ENCODE measurements at places on chromosomes 4 and X. TPM values are rescaled to one million over a fixed set of nuclear protein-coding genes. Genes with fewer than 3 reads are reported as not detected.

DNA sequence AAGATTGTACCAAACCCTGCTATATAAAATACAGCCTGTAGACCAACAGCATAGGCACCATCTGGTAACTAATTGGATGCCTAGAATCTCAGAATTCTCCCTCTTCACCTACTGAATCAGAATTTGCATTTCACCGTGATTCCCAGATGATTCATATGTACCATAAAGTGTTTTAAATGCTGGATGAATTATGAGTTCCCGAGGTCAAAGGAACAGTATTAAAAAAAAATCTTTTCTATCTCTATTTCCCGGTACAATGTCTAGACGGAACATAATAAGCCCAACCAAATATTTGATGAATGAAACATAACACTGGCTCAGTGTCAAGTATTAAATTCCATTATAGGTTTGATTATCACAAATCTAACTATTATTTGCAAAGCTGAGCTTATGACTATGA is 280.0 kb downstream of the ANKRD50 start:
- no peaks in the 10 kb centered on the region for H3K36me3 ChIP-seq
- no peaks in the 10 kb centered on the region for H3K4me1 ChIP-seq
- no peak for DNase-seq
- H3K27me3 ChIP-seq, result no peaks in the 10 kb centered on the region

DNA sequence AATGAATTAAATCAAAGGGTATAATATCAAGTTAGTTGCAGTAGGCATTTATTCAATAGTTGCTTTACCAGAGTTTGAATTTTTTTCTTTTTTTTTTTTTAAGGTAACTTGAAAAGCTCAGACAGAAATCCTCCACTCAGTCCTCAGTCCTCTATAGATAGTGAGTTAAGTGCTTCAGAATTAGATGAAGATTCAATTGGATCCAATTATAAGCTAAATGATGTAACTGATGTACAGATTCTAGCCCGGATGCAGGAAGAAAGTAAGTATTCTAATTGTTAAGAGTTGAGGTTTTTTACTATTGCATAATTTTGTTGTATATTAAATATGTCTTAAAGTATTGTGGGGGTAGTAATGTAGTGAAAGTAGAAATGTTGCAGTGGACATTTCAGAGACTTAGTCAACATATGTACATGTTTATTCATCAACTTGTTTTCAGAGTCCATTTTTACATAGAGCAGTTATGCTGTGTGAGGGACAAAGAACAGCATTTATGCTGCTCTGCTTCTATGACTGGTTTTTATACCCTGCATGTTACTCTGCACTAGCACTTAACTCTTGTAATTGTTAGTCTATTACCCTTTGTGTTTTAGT is 38.4 kb downstream of the SLAIN2 start:
- H3K36me3 ChIP-seq, result peaks cover 7% of the 10 kb centered on the region
- no peaks in the 10 kb centered on the region for H3K27me3 ChIP-seq
- no peak overlapping the region for H3K27ac ChIP-seq
- H3K4me3 ChIP-seq, result no peak overlapping the region

The BRCC3 gene
- total RNA-seq, result 25.7 TPM

GRCh38 chr4:121219227-121219626 is 55.1 kb upstream of the TNIP3 start:
- H3K4me3 ChIP-seq, result no peak overlapping the region
- no peaks in the 10 kb centered on the region for H3K36me3 ChIP-seq
- no peak overlapping the region for H3K27ac ChIP-seq
- H3K27me3 ChIP-seq, result no peaks in the 10 kb centered on the region

DNA sequence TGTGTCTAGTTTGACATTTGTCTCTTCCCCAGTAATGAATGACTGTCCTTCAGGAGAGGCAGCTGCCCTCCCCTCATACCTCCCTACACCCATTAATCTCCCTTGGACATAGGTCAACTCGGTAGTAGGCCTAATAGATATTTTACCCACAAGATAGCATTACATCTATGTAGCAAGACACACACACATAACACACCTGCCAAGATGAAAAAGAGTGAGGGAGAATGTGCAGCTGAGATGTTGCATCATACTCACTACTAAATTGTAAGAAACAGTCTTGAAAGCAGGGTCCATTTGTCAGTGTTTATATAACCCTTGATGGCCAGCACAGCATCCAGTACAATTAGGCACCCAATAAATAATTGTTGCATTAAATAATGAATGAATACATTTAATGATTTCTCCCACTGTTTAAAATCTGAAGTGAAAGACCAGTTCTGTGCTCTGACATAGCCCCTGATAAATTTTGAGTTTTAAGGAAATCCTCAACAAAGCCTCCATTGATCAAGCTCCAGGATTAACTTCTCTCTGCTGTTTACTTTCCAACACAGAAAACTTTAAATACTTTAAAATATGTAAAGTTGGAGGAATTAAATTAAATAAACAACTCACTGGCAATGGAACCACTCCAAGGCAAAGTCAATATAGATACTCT is 440.8 kb upstream of the RASGEF1B start:
- no peaks in the 10 kb centered on the region for H3K4me1 ChIP-seq
- DNase-seq, result no peak
- H3K4me3 ChIP-seq, result no peak overlapping the region

GRCh38 chr4:24570172-24570571 is 14.2 kb downstream of the DHX15 start:
- DNase-seq, result no peak
- H3K27ac ChIP-seq, result no peak overlapping the region
- no peak overlapping the region for H3K4me3 ChIP-seq
- peaks cover 3% of the 10 kb centered on the region for H3K4me1 ChIP-seq

The RAI2 gene
- not detected for total RNA-seq

The SOX3 gene
- not detected for total RNA-seq

DNA sequence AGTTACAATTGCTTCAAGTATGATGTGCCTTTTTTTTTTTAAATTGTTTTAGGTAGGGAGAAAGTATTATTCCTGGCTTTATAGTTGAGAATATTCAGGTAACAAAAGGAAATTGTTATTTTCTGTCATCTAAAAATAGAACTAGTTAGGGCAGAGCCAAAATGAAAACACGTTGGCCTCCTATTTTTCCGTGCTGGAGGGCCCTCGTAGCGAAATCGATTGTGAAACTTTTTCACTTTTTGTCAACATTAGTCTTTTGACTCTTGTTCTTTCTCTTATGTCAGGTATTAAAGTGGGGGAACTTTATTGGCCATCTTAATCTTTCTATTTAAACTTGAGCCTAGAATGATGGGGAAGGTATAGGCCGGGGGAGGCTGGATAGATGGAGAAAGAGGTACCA is 104.9 kb downstream of the ARHGAP10 start:
- H3K27me3 ChIP-seq, result no peaks in the 10 kb centered on the region
- no peaks in the 10 kb centered on the region for H3K36me3 ChIP-seq
- peak overlapping the region; percentile 46 for H3K4me3 ChIP-seq
- DNase-seq, result no peak

- peak overlapping the region; percentile 89 for H3K4me3 ChIP-seq
- H3K4me1 ChIP-seq, result 0 out of 2 replicates have a peak, but pooled peaks cover 6% of the 10 kb centered on the region
- H3K27ac ChIP-seq, result peak overlapping the region; percentile 77
- DNase-seq, result no peak
- no peaks in the 10 kb centered on the region for H3K27me3 ChIP-seq
Measured at GRCh38 chr4:143185253-143186107, 763 bp downstream of the USP38 start.

The MAGED4B gene
- total RNA-seq, result not detected

- no peaks in the 10 kb centered on the region for H3K4me1 ChIP-seq
- H3K27ac ChIP-seq, result no peak overlapping the region
- no peaks in the 10 kb centered on the region for H3K36me3 ChIP-seq
Measured at GRCh38 chr4:147318586-147318985, 162.3 kb upstream of the EDNRA start.

- H3K27ac ChIP-seq, result no peak overlapping the region
- H3K36me3 ChIP-seq, result peaks cover 5% of the 10 kb centered on the region
- DNase-seq, result no peak
Measured at GRCh38 chr4:10119278-10119677, 2.7 kb upstream of the WDR1 start.

DNA sequence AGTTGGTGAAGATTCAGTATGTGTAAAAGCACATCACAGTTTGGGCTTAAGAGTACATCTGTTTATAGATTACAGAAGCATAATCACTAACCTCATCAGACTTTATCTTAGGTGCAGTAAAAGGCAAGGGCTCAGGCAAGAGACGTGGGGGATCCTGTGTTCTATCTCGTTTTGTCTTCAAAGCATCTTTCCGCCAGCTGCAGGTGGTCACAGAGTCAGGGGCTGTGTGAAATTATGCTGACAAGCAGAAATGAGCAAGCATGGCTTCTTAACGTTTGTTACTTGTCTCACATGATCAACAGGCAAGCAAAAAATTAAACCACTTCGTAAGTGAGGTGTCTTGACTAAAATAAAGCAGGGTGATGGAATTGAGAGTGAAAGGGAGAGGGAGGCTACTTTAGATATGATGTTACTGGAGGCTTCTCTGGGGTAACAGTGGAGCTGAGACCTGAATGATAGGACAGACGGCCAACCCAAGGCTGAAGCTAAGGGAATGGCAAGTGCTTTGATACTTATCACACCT is 1.4 kb upstream of the TEC start:
- H3K27me3 ChIP-seq, result no peaks in the 10 kb centered on the region
- peak overlapping the region; percentile 65 for H3K4me3 ChIP-seq
- peaks cover 18% of the 10 kb centered on the region for H3K4me1 ChIP-seq
- H3K27ac ChIP-seq, result peak overlapping the region; percentile 88

The NR3C2 gene
- total RNA-seq, result 0.05 TPM

GRCh38 chrX:103681443-103681842 is 5.1 kb downstream of the MORF4L2 start:
- H3K27ac ChIP-seq, result no peak overlapping the region
- no peak overlapping the region for H3K4me3 ChIP-seq
- no peaks in the 10 kb centered on the region for H3K36me3 ChIP-seq
- DNase-seq, result no peak
- H3K27me3 ChIP-seq, result no peaks in the 10 kb centered on the region
- no peaks in the 10 kb centered on the region for H3K4me1 ChIP-seq

- H3K36me3 ChIP-seq, result no peaks in the 10 kb centered on the region
- H3K4me1 ChIP-seq, result no peaks in the 10 kb centered on the region
- H3K27me3 ChIP-seq, result no peaks in the 10 kb centered on the region
- DNase-seq, result no peak
Measured at GRCh38 chr4:37586194-37586593, 100.0 kb downstream of the RELL1 start.

- H3K4me3 ChIP-seq, result no peak overlapping the region
- no peak overlapping the region for H3K27ac ChIP-seq
- no peaks in the 10 kb centered on the region for H3K4me1 ChIP-seq
- DNase-seq, result no peak
- H3K27me3 ChIP-seq, result no peaks in the 10 kb centered on the region
Measured at GRCh38 chr4:170247596-170247995, 157.8 kb upstream of the AADAT start.

DNA sequence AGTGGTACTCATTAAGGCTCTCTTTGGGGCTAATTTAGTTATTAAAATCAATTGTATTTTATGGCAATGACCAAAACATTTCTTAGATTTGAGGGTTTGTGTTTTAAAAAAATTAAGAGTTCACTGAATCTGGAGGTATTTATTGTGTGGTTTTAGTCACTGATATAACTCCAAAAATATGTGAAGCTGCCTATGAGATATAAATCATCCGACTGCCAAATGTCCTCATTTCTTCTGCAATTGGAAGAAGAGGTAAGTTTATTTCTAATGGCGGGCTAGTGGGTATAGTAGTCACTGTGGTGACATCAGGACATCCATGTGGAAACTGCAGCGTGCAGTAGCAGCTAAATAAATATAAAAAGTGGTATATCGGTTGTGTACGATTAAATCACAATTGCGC is 205.5 kb downstream of the MID1 start:
- DNase-seq, result no peak
- no peak overlapping the region for H3K27ac ChIP-seq
- no peaks in the 10 kb centered on the region for H3K27me3 ChIP-seq
- H3K4me1 ChIP-seq, result no peaks in the 10 kb centered on the region
- H3K36me3 ChIP-seq, result no peaks in the 10 kb centered on the region
- H3K4me3 ChIP-seq, result no peak overlapping the region

GRCh38 chr4:45946699-45947098 is 177.2 kb downstream of the GABRG1 start:
- no peaks in the 10 kb centered on the region for H3K4me1 ChIP-seq
- H3K36me3 ChIP-seq, result no peaks in the 10 kb centered on the region
- no peak overlapping the region for H3K4me3 ChIP-seq
- H3K27me3 ChIP-seq, result no peaks in the 10 kb centered on the region
- no peak for DNase-seq
- H3K27ac ChIP-seq, result no peak overlapping the region

- no peak overlapping the region for H3K27ac ChIP-seq
- no peaks in the 10 kb centered on the region for H3K36me3 ChIP-seq
- no peak for DNase-seq
- no peak overlapping the region for H3K4me3 ChIP-seq
- no peaks in the 10 kb centered on the region for H3K4me1 ChIP-seq
- no peaks in the 10 kb centered on the region for H3K27me3 ChIP-seq
Measured at GRCh38 chrX:45621376-45622041, 420.8 kb upstream of the DIPK2B start.

GRCh38 chr4:151599863-151600262 is 160.9 kb downstream of the GATB start:
- no peak overlapping the region for H3K4me3 ChIP-seq
- DNase-seq, result no peak
- no peaks in the 10 kb centered on the region for H3K36me3 ChIP-seq
- no peaks in the 10 kb centered on the region for H3K4me1 ChIP-seq
- peaks cover 3% of the 10 kb centered on the region for H3K27me3 ChIP-seq

- H3K27ac ChIP-seq, result no peak overlapping the region
- H3K27me3 ChIP-seq, result no peaks in the 10 kb centered on the region
- H3K4me3 ChIP-seq, result no peak overlapping the region
- H3K4me1 ChIP-seq, result no peaks in the 10 kb centered on the region
- H3K36me3 ChIP-seq, result no peaks in the 10 kb centered on the region
Measured at GRCh38 chrX:50978920-50979682, 68.6 kb downstream of the BMP15 start.

All from GM12878 (cell line).